ENCODE measurements at places on chromosomes 16 and 17.

DNA sequence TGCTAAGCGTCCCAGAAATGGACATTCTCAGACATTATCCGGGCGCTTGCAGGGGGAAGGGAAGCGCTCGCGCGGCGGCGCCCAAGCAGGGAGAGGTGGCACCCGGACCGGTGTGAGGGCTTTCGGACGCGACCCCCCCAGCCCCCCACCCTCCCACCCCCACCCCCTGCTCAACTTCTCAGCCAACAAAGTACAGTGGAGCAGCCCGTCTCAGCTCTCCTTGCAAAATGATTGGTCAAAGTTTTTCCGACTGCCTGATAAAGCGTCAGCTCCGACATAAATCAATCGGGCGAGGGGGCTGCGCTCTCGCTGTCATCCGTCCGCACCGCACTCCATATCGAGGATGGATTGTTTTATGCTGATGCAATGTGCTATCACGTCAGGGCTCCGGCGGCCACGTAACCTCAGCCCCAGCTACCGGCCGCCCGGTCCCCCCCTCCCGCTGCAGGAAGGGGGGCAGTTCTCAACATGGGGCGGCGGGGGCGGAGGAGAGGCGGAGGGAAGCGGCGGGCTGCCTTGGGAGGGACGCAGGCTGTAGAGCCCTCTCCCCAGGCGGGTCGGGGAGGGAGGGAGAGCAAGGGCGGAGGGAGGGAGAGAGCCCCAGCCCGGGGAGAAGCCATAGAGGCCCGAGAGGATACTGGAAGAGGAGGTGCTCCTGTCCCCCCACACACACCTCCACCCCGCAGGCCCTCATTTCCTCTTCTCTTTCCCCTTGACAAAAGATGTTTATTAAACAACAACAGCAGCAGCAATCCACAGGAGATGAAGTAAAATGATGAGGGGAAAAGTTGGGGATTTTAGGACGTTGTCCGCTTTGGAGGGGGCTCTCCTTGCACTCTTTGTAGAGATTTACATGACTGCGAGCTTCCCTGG, at the start of gene HOXB9:
HOXB9 (minus strand) TSS at position 114 of the 873 bp plus-strand sequence; CDS start at position 25, 89 bp downstream.
- DNase-seq: peak; percentile 48

DNA sequence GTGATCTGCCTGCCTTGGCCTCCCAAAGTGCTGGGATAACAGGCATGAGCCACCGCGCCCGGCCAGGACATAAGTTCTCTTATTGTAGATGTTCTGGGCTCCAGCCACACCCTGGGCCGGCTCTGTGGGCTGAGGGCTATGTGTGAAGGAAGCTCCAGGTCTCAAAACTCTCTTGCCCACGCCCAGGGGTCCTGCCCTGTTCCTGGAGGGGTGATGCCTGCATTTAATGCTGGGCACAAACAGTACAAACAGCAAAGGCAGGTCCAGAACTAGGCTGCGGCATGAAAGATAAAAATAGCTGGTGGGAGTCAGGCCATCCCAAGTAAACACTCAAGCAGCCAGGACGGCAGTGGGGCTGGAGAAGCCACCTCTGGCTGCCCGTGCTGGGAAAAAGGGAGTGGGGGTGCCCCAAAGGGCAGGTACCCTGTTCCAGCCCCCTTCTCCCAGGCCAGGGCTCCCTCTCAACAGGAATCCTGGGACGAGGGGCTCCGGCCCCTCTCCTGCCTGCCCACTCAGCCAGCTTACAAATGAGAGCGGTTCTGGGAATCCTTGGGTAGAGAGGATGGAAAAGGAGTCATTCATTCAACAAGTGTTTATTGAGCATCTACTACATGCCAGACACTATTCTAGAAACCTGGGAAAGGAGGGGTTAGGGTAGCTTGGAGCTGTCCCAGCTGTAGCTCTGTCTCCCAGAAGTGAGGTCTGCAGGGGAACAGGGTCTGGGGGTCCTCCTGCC, 4.6 kb downstream of the TRIM47 start:
- DNase-seq: no peak

DNA sequence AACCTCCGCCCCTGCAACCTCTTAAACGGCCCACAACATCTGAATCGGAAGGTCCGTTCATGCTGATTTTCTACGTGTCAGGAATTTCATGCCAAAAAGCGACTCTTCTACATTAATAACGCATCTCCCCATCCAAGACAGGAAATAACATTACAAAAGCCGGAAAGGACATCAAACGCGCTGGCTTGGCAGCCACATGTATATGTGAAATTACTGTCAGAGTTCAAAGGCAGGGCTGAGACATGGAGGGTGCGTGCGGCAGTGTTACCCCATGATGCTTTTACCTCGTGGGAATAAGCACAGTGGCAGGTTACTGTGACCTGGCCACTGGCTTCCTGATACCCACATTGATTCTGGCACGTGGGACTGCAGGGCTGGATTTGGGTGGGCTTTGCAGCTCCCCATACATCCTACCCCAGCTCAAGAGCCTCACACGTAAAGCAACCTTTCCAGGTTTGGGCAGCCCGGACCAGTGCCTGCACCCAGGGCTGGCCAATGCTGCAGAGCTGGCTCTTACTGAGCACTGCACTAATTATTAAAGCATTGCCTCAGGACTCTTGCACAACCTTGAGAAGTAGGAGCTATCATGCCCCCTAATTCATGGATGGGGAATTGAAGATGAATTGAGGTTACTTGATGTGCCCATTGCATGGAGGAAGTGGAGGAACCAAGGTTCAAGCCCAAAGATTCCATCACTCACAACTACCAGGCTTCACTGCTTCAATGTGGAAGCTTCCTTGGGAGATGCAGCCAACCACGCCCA, 120.6 kb upstream of the FOXF1 start:
- DNase-seq: no peak

GRCh38 chr17:40328386-40328766, 19.4 kb downstream of the RARA start:
- no peak for DNase-seq

DNA sequence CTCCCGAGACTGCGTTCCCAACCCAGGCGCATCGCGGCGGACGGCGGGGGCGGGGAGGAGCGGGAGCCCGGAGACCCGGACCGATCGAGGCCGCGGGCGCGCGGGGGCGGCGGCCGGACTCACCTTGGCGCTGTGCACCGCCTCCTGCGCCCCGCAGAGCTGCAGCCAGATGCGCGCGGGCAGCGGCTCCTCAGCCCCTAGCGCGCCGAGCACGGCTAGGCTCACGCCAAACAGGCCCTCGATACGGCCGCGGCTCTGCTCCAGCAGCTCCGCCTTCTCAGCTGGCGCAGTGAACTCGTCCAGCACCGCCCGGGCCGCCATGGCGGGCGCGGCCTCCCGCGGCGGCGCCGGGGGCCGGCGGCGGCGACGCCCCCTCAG, 339 bp downstream of the N4BP1 start:
- peak; percentile 39 for DNase-seq

DNA sequence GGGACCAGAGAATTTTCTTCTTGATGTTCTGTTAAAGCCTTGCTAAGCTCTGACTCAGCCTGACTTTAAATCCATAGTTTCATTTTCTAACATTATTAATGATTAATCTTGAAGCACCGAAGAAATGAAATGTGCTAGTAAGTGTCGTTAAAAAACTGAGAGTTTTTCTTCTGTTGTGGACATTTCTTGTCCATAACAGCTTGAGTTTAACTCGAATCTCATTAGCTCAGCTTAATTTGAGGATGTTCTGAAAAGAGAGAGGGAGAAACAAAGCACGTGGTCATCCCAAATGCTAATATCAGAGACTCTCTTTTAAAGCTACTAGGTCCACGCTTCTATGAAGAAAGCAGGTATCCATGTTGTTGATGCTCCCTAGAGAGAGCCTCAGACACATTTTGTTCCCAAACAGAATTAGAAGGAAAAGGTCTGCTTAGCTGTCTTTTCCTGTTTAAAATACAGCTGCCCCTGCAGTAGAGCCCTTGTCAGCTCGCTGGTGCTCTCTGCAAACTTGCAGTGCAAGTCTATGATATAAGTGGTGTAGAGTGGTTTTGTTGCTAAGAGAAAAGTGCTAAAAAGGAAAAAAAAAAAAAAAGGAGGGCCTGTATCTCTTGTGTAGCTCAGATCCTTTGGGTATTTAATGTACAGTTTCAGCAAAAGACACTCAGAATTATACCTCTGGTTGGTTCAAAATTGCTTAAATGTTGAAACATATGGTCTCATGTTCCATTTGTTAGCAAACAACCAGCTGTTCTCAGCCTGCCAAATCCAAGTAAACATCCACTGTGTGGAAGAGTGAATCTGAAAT, 191.1 kb upstream of the TBX2 start:
- DNase-seq: peak; percentile 64

DNA sequence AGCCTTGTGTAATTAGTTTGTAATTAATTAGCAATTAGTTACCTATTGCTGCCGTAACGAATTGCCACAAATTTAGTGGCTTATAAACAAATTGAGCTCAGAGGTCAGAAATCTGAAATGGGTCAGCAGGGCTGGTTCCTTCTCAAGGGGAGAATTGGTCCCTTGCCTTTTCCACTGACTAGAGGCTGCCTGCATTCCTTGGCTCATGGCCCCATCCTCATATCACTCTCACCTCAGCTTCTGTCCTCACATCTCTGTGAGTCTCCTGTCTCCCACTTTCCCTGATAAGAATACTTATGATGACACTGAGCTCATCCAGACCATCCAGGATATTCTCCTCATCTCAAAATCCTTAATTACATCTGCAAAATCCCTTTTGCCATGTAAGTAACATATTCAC, 31.0 kb upstream of the NGFR start:
- DNase-seq: no peak

DNA sequence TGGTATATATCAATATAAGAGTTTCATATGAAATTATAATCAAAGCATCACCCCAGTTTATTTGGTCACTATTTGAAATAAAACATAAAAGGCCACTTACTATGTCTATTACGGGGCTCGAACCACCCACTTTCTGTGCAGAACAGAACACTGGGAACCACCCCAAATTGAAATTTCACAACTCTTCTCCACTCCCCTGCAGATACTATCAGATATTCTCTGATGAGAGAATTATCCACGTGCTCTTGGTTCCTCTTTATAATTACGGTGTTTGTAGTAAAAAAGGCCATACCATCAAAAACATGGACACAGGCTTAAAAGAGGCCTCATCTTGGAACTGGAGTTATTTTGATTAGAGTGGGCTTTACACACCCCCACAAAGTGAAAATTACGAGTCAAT, 82.8 kb downstream of the WDR59 start:
- DNase-seq: no peak

- peak; percentile 47 for DNase-seq
These were observed 290.5 kb downstream of the CEP112 start for GRCh38 chr17:65901394-65901793.

DNA sequence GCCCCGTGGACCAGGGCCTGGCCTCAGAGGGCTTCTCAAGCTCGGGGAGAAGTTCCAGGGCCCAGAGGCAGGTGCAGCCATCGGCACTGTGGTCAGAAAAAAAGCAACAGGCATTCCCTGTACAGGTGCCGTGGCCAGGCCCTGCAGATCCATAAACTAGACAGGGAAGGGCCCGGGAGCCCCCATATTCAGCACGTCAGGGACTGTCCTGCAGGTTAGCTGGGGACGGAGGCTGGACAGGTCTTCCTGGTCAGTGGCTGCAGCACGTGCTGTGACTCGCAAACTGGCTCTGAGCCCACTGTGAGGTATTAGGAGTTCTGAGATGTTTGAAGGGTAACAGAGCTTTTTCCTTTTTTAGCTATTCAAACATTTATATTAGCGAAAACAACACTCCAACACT, 15.0 kb upstream of the C16orf95 start:
- no peak for DNase-seq

GRCh38 chr17:35738519-35739133, 7.2 kb downstream of the RASL10B start:
- no peak for DNase-seq

DNA sequence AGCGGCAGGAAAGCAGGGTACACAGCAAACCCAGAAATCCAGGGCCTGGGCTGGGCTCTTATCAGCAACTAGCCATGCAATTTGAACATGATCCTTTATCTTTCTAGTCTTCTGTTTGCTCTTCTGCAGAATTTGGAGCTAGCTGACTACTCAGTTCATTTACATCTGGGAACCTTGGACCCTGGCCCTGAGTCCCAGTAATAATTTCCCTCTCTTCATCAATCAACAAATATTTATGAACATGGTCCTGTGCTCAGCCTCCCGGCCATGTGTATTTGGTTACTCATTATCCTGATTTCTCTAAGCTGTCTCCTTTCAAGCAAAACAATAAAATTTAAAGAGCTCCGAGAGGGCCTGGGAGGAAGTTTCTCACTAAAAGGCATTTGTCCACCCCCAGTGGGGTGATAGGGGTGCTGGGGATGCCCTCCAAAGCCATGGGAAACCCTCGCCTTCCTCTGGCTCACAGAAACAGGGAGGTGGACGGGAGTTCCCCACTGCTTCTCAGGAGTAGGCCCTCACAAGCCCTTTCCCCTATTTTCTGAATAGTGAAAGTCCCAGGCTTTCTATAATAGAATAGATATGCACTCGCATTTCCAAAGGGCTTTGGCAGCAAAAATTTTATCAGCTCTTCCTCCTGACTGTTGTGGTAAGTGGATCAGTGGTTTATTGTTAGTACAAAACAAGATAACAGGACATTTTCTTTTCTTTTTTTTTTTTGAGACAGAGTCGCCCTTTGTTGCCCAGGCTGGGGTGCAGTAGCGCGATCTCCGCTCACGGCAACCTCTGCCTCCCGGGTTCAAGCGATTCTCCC, 6.9 kb upstream of the WDR59 start:
- DNase-seq: no peak

GRCh38 chr17:81066072-81066471, 31.1 kb downstream of the BAIAP2 start:
- DNase-seq: no peak

DNA sequence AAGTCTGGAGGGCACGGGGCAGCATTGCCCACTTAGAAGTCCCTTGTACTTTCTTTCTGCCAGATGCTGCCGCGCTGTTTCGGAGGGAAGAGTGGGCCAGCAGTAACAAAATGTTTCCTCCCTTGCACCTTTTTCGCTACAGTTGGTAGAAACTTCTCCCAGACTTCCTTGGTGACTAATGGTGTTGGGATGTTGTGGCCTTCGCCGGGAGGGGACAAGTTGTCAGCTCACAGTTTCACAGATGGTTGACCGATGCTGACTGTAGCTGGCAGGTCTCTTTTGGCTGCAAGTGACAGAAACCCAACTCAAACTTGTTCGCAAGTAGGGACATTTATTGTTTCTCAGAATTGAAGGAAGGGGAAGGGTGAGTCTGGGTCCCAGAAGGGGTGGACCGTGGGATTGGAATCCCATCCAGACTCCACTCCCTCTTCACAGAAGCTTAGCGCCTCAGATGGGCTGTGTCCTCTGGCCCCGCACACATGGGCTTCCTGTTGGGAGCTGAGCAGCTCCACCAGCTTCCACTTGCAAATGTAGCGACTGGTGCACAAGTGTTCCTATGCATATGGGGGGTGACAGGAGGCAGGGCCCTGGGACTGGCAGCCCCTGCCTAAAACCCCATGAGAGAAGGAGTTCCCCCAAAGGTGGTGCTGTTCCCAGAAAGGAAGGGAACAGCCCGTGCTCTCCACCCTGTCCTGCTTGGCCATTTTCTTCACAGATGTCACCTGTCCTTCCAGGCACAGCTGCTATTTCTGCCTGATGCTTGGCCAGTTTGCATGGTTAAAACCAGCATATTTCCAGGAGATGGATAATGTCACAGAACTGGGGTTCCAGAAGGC, 30.9 kb upstream of the RPRML start:
- DNase-seq: no peak

- DNase-seq: no peak
These were observed 32.8 kb downstream of the HIC1 start for GRCh38 chr17:2087597-2088211.

GRCh38 chr17:1568950-1569810, 6.6 kb upstream of the PITPNA start:
- no peak for DNase-seq
